ENCODE measurements at places on chromosomes 3 and 15.
A peak's percentile ranks its signal among the peaks of the same experiment; 100 is the strongest.

- DNase-seq, result no peak
Observed at GRCh38 chr3:26438981-26439884, 183.3 kb upstream of the LRRC3B start.

GRCh38 chr15:50906954-50907600 is 1.4 kb upstream of the AP4E1 start:
- DNase-seq, result peak; percentile 48

GRCh38 chr3:112759681-112760080 is 87.0 kb downstream of the CD200R1L start:
- DNase-seq, result no peak

GRCh38 chr3:24832891-24833290 is 338.2 kb upstream of the THRB start:
- no peak for DNase-seq

GRCh38 chr3:125250973-125251372 is 38.4 kb upstream of the SLC12A8 start:
- DNase-seq, result no peak

DNA sequence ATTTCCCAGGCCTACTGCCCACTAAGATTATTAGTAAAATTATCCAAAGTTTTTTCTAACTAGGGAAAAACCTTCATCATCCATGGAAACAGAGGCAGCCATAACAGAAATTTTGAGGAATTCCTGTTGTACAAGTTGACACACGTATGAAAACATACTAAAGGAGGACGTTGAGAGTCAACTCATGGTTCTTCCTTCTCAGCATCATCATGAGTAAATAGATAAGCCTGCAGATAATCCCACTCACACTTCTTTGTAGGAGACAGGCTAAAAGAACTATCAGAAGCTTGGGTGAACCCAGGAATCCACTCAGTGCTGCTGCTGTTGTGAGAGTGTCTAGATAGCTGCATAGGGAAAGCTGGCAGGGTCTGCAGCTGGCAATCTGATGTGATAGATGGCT is 694.8 kb upstream of the NR2F2 start:
- no peak for DNase-seq
